ENCODE measurements at places on chromosomes 7 and 10. TPM values are rescaled to one million over a fixed set of nuclear protein-coding genes. Genes with fewer than 3 reads are reported as not detected.

RBP4 gene
- polyA plus RNA-seq: 0.73 TPM

PRKCQ gene
- 0.26 TPM for polyA plus RNA-seq

PON1 gene
- not detected for polyA plus RNA-seq

STAM gene
- 33.0 TPM for polyA plus RNA-seq

LRRD1 gene
- 2.7 TPM for polyA plus RNA-seq

SPDYE5 gene
- polyA plus RNA-seq: 0.26 TPM

ELMO1 gene
- 18.1 TPM for polyA plus RNA-seq

ZNF425 gene
- 5.1 TPM for polyA plus RNA-seq

UCMA gene
- not detected for polyA plus RNA-seq

CRYGN gene
- polyA plus RNA-seq: not detected

FAM13C gene
- 89.3 TPM for polyA plus RNA-seq

WDR86 gene
- polyA plus RNA-seq: 46.2 TPM

MDH2 gene
- polyA plus RNA-seq: 60.5 TPM

CREM gene
- 54.1 TPM for polyA plus RNA-seq

ATOH7 gene
- 3.0 TPM for polyA plus RNA-seq

ELOVL3 gene
- not detected for polyA plus RNA-seq

ATRNL1 gene
- 47.8 TPM for polyA plus RNA-seq

TECTB gene
- polyA plus RNA-seq: not detected

SPAM1 gene
- not detected for polyA plus RNA-seq

BUB3 gene
- 162 TPM for polyA plus RNA-seq

MYH16 gene
- not detected for polyA plus RNA-seq

MCM10 gene
- 0.70 TPM for polyA plus RNA-seq

LIPK gene
- polyA plus RNA-seq: not detected

EXOC6 gene
- polyA plus RNA-seq: 26.3 TPM

PLXNA4 gene
- 7.2 TPM for polyA plus RNA-seq

OR2A12 gene
- not detected for polyA plus RNA-seq

NKX1-2 gene
- 0.16 TPM for polyA plus RNA-seq

TMEM273 gene
- not detected for polyA plus RNA-seq

PRR15 gene
- polyA plus RNA-seq: not detected

MNX1 gene
- not detected for polyA plus RNA-seq

PLPP4 gene
- polyA plus RNA-seq: 8.3 TPM

HOXA10 gene
- not detected for polyA plus RNA-seq

NKX2-3 gene
- polyA plus RNA-seq: not detected

HYAL4 gene
- 0.64 TPM for polyA plus RNA-seq

CFAP46 gene
- 3.5 TPM for polyA plus RNA-seq

PNLIP gene
- not detected for polyA plus RNA-seq

AKR1C1 gene
- polyA plus RNA-seq: 183 TPM

FAM24B gene
- polyA plus RNA-seq: 3.4 TPM

MMP21 gene
- not detected for polyA plus RNA-seq

ZSCAN21 gene
- 26.0 TPM for polyA plus RNA-seq

NPM3 gene
- polyA plus RNA-seq: 53.0 TPM

EMX2 gene
- 0.12 TPM for polyA plus RNA-seq

TCERG1L gene
- not detected for polyA plus RNA-seq

PLA2G12B gene
- polyA plus RNA-seq: not detected

SCART1 gene
- polyA plus RNA-seq: 6.1 TPM

PAPSS2 gene
- 0.24 TPM for polyA plus RNA-seq

SEMA3D gene
- polyA plus RNA-seq: 1.6 TPM

BTBD16 gene
- not detected for polyA plus RNA-seq

EFCAB10 gene
- not detected for polyA plus RNA-seq
